ENCODE measurements at places on chromosomes 13 and 19. TPM values are rescaled to one million over a fixed set of nuclear protein-coding genes. Genes with fewer than 3 reads are reported as not detected.
A peak's percentile ranks its signal among the peaks of the same experiment; 100 is the strongest.

DNA sequence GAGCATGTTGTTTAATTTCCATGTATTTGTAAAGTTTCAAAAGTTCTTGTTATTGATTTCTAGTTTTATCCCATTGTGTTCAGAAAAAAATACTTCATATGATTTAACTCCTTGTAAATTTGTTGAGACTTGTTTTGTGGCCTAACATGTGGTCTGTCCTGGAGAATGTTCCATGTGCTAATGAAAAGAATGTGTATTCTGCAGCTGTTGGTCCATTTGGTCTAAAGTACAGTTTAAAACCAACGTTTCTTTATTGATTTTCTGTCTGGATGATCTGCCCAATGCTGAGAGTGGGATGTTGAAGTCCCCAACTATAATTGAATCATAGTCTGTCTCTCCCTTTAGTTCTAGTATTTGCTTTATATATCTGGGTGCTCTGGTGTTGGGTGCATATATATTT, 34.9 kb upstream of the TPP2 start:
- DNase-seq: no peak

GRCh38 chr19:7678971-7679751, 1.5 kb upstream of the TRAPPC5 start:
- no peak for DNase-seq

DNA sequence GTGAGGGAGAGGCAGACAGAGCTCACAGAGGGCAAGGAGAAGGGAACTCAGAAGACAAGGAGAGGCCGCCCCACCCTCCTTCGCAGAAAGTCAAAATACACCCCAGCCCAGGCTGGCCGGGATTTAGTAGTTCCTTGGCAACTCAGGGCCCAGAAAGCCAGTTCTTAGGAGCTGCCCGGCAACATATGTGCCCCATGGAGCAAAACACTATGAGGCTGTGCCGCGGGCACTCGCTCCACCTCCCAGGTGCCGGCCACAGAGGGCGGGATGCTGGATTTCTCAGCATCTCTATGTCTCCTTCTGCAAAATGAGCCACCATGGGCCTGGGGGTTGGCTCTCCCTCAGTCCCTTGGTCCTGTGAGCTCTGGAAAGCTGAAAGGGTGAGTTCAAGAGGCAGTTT, 93.8 kb upstream of the CACNA1A start:
- no peak for DNase-seq

DNA sequence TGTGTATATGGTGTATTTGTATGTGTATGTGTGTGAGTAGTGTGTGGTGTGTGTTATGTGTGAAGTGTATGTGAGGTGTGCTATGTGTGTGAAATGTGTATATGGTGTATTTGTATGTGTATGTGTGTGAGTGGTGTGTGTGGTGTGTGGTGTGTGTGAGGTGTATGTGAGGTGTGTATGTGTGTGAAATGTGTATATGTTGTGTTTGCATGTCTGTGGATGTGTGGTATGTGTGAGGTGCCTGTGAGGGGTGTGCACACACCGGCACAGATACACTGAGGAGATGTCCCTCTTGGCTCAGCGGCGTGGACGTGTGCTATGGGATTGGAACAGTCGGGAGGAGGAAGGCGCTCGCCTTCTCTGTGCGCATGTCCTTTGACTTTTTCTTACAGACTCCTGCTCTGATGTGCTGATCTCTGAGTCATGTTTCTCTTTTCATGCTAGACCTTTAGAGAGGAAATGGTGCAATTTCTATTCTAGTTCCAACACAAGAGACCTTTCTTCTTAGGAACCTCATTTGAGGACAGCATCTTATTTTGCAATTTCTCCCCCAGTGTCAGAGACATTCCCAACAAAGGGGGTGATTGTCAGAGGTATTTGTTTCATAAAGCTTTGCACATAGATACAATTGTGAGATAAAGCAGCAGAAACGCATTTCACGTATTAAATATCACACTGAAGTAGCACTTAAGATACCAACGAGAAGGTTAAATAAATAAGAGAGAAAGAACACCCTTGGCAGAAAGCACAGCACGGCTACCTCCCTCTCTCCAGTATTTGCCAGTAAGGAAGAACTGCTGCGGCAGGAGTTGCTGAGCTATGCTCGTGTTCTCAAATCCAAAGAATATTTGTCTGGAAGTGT, 11.3 kb upstream of the TNFRSF19 start:
- DNase-seq: peak; percentile 97

GRCh38 chr19:6963937-6964336, 57.3 kb downstream of the MBD3L2B start:
- no peak for DNase-seq

The SLC10A2 gene
- not detected for total RNA-seq

The TLE6 gene
- not detected for total RNA-seq

Data from HT1080 (cell line).